ENCODE measurements at places on chromosomes 16 and 17.

DNA sequence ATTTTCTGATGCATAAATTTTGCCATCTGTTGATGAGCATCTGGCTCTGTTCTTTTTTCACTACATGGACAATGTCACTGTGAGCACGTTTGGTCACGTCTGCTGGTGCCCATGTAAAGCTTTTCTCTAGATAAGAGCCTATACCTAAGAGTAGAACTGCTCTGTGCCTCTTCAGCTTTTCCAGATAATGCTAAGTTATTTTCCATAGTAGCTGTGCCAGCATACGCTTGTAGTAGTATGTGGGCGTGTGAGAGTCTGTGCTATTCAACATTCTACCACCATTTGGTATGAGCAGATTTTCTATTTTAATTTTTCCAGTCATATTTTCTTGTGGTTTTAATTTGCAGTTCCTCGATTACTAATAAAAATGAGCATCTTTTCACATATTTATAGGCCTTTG lies 33.2 kb downstream of the VPS35L start:
- H3K4me3 ChIP-seq = no peak overlapping the region
- no peaks in the 10 kb centered on the region for H3K4me1 ChIP-seq
- H3K27me3 ChIP-seq = no peaks in the 10 kb centered on the region
- DNase-seq = no peak
- no peaks in the 10 kb centered on the region for H3K36me3 ChIP-seq

- H3K27ac ChIP-seq = no peak overlapping the region
- H3K27me3 ChIP-seq = no peaks in the 10 kb centered on the region
- peaks cover 12% of the 10 kb centered on the region for H3K4me1 ChIP-seq
- H3K36me3 ChIP-seq = peaks cover 5% of the 10 kb centered on the region
- DNase-seq = no peak
- H3K4me3 ChIP-seq = no peak overlapping the region
Observed at GRCh38 chr17:32742681-32743538, 134.0 kb downstream of the MYO1D start.

DNA sequence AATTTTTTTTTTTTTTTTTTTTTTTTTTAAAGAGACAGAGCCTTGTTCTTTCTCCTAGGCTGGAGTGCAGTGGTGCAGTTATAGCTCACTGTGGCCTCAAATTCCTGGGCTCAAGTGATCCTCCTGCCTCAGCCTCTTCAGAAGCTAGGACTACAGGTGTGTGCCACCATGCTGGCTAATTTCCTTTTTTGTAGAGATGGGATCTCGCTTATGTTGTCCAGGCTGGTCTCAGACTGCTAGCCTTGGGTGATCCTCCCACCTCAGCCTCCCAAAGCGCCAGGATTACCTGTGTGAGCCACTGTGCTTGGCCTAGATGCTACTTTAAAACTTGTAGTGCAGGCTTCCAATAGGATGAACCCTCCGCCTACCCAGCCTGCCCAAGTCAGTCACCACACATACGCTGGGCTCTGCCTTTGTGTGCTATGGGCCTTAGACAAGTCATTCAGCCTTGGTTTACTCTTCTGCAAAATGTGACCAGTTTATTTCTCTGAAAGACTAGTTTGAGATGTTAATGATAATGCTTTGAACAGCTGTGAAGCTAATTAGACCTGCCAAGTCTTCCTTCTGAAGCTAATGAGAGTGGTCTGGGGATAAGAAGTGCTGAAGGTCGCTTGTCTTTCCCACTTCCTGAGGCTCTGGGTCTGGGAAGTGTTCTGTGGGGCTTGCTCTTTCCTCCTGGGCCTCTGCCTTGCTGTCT lies 5.2 kb downstream of the GPT2 start:
- no peak overlapping the region for H3K27ac ChIP-seq
- H3K4me3 ChIP-seq = no peak overlapping the region
- peaks cover 12% of the 10 kb centered on the region for H3K4me1 ChIP-seq
- DNase-seq = no peak
- peaks cover 69% of the 10 kb centered on the region for H3K36me3 ChIP-seq
- no peaks in the 10 kb centered on the region for H3K27me3 ChIP-seq

GRCh38 chr17:41492351-41492750 lies 2.6 kb upstream of the KRT36 start:
- no peaks in the 10 kb centered on the region for H3K27me3 ChIP-seq
- H3K4me3 ChIP-seq = no peak overlapping the region
- no peak for DNase-seq
- peaks cover 11% of the 10 kb centered on the region for H3K4me1 ChIP-seq
- H3K36me3 ChIP-seq = no peaks in the 10 kb centered on the region

DNA sequence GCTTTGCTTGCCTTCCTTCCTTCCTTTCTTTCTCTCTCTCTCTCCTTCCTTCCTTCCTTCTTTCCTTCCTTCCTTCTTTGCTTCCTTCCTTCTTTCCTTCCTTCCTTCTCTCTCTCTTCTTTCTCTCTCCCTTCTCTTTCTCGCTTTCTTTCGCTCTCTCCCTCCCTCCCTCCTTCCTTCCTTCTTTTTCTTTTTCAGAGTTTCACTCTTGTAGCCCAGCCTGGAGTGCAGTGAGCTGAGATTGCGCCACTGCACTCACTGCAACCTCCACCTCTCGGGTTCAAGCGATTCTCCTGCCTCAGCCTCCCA lies 17.9 kb downstream of the FOXJ1 start:
- no peaks in the 10 kb centered on the region for H3K36me3 ChIP-seq
- no peak for DNase-seq
- H3K4me1 ChIP-seq = no peaks in the 10 kb centered on the region

DNA sequence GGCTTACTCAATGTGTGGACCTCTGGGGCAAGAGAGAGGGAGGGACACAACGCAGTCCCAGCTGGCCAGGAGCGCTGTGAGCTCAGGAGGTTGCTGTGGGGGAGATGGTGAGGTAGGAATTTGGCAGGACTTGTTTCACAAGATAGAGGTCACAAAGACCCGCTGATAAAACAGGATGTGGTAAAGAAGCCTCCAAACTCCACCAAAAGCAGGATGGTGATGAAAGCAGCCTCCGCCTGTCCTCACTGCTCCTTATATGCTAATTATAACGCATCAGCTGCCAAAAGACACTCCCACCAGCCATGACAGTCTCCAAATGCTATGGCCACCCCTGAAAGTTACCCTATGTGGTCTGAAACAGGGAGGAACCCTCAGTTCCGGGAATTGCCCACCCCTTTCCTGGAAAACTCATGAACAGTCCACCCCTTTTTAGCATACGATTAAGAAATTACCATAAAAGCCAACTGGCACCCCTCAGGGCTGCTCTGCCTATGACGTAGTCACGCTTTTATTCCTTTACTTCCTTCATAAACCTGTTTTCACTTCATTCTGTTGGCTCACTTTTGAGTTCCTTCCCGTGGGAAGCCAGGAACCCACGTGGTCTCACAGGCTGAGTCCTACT lies 5.3 kb upstream of the EIF4A3 start:
- no peaks in the 10 kb centered on the region for H3K36me3 ChIP-seq
- H3K27me3 ChIP-seq = no peaks in the 10 kb centered on the region
- no peak overlapping the region for H3K27ac ChIP-seq

GRCh38 chr17:10767232-10767631 lies 36.7 kb downstream of the TMEM238L start:
- DNase-seq = no peak
- no peak overlapping the region for H3K4me3 ChIP-seq
- H3K27ac ChIP-seq = no peak overlapping the region
- no peaks in the 10 kb centered on the region for H3K4me1 ChIP-seq

DNA sequence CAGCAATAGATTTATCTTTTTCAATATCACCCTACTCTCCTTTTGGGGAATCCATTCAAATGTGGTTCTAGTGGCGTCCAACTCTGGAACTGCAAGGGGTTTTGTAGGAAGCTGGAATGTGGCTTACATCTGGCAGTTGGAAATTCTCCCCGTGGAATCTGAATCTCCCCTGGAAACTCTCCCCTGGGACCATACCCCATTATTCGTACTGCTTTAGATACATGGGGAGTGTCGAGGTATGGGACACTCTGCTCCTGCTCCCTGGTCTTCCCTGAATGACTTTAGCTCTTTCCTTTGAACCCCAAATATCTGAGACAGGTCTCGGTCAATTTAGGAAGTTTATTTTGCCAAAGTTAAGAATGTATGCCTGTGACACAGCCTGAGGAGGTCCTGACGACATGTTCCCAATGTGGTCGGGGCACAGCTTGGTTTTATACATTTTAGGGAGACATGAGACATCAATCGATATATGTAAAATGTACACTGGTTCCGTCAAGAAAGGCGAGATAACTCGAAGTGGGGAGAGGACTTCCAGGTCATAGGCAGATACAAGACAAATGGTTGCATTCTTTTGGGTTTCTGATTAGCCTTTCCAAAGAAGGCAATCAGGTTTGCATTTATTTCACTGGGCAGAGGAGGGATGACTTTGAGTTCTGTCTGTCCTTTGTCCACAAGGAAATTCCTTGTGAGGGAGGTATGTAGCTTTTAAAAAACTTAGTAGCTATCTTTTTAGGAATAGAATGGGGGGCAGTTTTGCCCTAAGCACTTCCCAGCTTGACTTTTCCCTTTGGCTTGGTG lies 89.1 kb upstream of the CORO6 start:
- no peaks in the 10 kb centered on the region for H3K27me3 ChIP-seq
- H3K4me1 ChIP-seq = peaks cover 29% of the 10 kb centered on the region
- H3K36me3 ChIP-seq = no peaks in the 10 kb centered on the region
- H3K27ac ChIP-seq = peak overlapping the region; percentile 96
- no peak overlapping the region for H3K4me3 ChIP-seq

- H3K27ac ChIP-seq = no peak overlapping the region
- H3K36me3 ChIP-seq = no peaks in the 10 kb centered on the region
- H3K4me3 ChIP-seq = no peak overlapping the region
- DNase-seq = no peak
Observed at GRCh38 chr17:71111934-71112333, 942.6 kb downstream of the KCNJ2 start.

- H3K36me3 ChIP-seq = no peaks in the 10 kb centered on the region
- H3K4me1 ChIP-seq = no peaks in the 10 kb centered on the region
- H3K27me3 ChIP-seq = no peaks in the 10 kb centered on the region
- no peak overlapping the region for H3K27ac ChIP-seq
Observed at GRCh38 chr17:38536661-38537060, 69.1 kb downstream of the SRCIN1 start.
